ENCODE measurements at places on chromosomes 11 and 22.
A peak's percentile ranks its signal among the peaks of the same experiment; 100 is the strongest.

DNA sequence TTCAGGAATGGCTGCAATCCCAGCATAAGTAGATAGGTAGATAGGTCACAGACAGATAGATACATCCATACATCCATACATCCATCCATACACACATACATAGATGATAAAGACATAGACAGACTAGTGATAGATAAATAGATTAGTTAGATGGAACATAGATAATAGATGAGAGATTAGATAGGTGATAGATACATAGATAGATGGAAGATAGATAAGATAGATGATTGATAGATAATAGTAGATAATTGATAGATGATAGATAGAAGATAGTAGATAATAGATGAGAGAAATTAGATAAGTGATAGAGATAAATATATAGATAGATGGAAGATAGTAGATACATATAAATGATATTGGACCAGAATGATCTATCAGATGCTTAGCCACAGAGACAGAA is 28.3 kb upstream of the LRRC55 start:
- DNase-seq, result no peak

DNA sequence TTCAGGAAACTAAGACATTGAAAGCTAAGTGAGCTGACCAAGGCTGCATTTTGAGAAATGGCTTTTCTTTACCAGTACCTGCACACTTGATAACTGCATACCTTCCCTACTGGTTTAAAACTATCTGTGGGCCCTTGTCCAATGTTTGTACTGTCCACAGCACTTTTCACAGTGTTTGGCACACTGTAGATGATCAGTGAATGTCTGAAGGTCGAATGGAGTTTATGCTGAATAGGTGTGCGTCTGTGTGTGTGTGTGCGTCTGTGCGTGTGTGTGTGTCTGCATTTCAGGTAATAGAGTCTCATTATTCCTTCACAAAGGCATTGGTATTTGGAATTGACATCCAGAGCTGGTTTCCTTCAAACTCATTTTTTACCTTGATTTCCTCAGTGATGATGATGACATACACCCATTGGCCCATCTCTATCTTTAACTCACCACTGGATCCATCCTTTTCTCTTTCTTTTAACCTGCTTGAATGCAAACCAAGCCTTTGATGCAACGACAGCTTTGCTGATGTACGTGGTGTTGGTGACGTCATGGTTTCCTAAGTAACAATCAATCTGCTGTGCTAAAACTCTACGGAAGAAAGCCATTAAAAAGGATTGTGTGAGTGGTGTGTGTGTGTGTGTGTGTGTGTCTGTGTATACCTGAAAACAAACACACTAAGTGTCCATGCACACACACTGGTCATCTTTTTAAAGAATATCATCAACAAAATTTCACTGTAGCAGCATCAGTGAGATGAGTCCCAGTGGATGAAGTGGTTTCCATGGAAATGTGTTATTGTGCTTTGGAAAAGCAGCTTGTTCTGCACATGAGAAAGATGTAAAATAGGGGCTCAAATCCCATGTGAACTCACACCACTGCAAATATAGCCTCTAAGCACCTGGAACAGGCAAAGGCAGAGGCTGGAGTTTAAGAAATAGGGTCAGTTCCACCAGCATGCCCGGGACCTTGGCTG is 490.2 kb upstream of the B3GAT1 start:
- no peak for DNase-seq

- peak; percentile 80 for DNase-seq
Observed at GRCh38 chr22:43424666-43425630, 13.1 kb downstream of the MPPED1 start.

DNA sequence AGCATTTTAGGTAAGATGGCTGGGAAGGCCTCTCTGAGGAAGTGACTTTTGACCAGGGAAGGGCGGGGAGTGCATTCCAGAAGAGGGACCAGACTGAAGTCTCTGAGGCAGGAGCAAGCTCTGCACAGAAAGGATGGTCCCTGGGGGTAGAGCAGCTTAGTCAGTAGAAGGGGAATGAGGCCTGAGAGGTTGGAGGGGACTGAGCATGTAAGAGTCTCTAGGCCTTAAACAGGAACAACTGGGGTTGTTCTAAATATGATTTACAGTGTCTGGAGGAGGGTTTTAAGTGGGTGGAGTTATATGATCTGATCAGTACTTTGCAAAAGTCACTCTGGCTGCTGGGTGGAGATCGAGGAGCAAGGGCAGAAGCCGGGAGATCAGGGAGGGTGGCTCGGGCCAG is 31.7 kb upstream of the TEF start:
- no peak for DNase-seq

GRCh38 chr11:46694072-46694471 is 6.3 kb downstream of the ARHGAP1 start:
- DNase-seq, result no peak

DNA sequence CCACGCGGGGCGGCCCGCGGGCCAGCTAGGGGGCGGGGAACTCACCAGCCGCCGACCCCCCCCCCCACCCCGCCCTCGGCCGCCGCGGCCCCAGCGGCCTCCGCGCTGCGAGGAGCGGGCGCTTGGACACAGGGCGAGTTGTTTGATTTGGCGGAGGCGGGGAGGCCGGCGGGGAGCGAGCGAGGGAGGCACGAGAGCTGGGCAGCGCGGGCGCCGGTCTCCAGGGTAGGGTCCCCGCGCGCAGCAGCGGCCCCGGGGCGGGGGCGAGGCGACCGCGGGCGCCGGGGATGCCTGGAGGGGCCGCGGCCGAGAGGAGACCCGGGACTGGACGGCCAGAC is 64.4 kb downstream of the NAV2 start:
- DNase-seq, result no peak

DNA sequence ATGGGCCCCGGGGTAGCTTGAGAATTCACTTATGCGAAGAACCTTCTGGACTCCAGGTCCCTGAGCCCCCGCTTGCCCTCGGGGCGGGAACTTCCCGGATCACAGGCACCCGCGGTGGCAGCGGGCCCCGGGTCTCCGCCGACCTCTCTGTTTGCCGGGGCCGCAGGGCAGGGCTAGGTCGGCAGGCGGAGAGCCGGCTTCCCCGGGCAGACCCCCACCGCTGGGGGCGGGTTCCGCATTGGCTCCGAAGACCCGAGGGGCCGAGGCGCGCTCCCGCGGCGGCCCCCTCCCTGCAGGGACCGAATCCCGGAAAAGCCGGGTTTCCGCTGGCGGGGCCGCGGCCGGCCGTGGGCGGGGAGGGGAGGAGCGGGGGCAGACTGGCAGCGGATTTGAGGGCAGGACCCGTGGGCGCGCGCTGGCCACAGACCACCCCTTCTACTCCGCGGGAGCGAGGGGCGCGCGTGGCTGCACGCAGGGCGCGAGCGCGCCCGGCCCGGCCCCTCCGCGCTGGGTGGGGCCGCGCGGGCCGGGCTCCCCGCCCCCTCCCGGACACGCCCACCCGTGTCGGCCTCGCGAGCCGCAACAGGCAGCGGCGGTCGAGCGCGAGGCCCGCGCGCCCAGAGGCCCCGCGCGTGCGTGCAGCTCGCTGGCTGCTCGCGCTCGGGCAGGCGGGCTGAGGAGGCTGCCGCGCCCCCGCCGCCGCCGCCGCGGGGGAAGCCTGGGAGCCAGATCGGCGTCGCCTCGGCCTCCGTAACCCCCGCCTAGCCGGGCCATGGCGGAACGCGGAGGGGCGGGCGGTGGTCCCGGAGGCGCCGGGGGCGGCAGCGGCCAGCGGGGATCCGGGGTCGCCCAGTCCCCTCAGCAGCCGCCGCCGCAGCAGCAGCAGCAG is at the start of gene PACS1:
TSS of gene PACS1 (plus strand) at position 558 of the 889 bp plus-strand sequence. CDS start at position 773, 215 bp downstream.
- DNase-seq, result peak; percentile 90

- DNase-seq, result no peak
Observed at GRCh38 chr11:40029391-40029790, 1430.1 kb downstream of the LRRC4C start.
